ENCODE measurements at places on chromosomes 7 and 10.

DNA sequence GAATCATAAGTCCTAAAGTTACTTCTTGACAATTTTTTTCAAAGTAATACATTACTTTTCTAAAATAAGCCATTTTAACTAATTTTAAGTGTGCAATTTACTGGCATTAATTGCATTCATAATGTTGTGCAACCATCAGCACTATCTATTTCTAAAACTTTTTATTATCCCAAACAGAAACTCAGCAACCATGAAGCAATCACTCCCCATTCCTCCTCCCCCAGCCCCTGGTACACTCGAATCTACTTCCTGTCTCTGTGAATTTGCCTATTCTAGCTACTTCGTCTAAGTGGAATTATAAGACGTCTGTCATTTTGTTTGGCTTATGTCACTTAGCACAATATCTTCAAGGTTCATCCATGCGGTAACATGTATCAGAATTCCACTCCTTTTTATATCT is 84.9 kb downstream of the MKX start:
- DNase-seq: no peak

DNA sequence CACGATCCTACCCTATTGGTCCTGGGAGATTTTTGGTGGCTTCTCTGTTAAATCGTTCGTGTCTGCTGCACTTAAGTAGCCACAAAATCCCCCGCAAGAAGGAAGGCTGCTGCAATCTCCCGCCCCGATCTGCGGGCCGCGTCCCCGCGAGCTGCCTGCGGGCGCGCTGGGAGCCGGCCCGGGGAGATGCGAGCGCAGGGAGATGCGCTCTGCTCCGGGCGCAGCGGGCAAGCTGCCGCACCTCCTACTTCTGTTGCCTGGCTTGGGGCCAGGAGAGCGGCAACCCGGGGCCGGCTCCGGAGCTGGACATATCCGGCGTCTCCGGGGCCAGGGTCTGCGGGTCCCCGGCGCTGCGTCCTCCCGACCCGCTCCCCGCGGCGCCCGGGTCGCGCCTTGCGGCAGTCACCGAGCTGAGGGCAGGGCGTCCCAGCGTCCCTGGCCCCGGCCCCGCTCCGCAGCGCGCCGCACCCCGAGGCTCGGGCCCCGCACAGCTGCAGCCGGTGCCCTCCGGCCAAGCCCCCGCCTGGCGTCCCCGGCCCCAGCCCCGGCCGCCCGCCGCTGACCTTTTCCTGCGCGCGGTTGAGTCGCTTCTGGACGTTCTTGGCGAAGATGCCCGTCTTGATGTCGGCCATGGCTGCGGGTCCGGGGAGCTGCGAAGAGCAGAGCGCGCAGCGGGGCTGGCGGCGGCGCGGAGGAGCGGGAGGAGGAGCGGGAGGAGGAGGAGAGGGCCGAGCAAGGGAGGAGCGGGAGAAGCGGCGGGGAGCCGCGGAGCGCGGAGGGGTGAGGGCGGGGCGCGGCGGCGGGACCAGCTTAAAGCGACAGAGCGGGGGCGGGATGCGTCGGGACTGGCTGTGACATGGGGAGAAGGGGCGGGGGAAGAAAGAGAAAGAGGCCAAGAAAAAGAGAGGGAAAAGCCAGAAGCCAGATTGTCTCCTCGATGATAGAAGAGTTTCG is at the start of gene AMPH:
AMPH (minus strand) TSS at position 654 of the 954 bp plus-strand sequence; CDS start at position 632, 22 bp downstream.
- no peak for DNase-seq

- DNase-seq: no peak
Measured at GRCh38 chr7:129667116-129667515, 55.6 kb downstream of the NRF1 start.

DNA sequence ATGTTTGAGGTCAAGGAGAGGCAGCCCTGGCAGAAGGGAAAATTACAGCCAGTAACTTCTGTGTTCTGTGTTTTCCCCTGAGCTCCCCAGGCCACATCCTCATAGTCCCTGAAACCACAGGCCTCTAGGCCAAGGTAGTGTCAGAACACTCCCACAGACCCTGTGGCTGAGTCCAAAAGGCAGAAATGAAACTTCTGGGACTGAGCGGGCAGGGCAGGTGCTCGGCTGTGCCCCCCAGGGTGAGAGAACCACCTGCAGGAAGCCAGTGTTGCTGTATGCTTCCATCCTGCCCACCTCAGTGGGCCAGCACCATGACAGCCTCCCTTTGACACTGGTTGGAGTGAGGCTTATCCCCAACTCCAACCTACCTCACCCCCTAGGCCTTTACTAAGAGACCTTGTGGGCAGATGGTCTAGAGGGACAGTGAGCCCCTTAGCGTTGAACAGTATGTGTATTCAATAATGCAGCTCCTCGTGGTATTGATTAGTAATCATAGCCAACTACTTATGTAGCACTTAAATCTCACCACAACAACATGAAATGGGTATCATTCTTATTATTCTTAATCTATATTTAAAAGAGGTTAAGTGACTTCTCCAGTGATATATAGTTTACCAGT is 30.3 kb downstream of the PIK3CG start:
- DNase-seq: peak; percentile 45

DNA sequence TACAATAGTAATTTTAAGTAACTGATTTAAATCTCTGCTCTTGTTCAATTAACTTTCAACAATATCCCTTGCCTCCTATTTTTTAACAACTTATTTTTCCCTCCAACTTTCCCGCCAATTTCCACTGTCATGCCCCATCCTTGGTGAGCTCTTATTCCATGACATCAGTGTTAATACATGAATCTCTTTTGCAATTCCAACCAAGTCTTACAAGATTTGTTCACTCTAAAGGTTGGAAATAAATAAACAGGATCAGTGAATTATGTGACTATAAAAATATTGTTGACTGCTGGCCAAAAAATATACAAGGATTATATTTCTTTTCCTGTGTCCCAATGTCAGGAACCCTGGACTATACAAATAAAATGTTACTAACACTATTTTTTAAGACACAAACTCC is 21.0 kb upstream of the AGMO start:
- DNase-seq: no peak

DNA sequence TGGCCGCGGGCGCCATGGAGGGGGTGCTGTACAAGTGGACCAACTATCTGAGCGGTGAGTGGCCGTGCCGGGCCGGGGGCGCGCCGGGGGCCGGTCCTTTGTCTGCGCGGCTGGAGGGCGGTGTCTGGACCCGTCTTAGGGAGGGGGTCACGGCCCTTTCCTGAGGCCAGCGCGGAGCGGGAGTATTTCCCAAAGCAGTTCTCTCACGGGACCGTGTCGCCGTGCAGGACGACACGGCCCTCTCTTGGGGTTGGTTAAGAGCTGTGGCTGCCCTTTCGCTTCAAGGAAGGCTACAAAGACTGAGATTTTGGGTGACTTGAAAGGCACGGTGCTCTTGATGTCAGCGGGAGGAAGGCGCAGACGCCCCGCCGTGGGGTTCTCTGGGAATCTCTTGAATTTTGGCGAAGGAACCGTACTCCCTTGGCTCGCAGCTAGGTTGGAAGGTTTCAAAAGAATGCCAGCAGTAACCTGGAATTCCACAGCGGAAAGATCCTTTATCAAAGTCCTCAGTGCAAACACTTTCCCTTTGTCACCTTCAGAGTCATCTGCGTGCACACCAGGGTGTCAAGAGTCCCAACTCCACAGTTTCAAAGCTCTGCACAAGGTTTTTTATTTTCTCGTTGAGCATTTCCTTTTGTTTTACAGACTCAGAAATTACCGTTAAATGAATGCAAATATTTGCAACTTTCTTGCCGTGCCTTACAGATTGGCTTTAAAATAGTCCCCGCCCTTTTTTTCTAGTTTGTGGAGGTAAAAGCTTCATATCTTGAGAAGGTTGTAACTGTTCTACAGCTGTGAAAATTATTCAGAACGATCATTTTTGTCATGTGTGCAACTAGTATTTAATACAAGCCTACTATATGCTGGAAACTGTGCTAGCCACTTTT is 780 bp downstream of the PLEKHA8 start:
- no peak for DNase-seq

DNA sequence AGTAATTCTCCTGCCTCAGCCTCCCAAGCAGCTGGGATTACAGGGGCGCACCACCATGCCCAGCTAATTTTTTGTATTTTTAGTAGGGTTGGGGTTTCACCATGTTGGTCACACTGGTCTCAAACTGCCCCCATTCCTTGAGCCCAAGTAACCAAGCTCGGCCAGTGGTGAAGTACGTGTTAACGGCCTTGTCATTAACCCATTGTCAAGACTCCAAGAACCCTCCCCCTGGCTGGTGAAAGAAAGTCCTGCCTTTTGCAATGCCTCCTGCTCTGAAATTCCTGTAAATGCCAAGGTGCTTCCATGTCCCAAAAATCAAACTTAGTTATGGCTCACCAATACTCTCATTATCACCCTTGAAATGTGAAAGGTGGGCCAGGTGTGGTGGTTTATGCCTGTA is 18.8 kb upstream of the SEPHS1 start:
- DNase-seq: no peak

DNA sequence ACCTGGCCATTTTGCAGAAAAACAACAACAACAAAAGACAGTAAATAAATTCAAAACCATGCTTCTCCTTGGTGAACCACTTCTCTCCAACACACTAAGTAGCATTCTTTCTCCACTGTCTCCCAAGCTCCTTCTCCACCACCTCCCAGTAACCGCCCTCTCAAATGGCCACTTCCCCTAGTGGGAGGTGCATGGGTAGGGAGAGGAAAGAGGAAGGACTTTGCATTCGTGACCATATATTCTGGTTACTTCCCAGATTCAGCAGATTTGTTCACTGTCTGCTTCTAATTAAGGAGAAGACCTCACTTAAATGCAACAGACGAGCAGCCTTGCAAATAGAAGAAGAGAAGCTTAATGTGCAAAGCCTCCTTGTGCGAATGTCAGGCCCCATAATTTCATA is 166.8 kb downstream of the SORCS1 start:
- DNase-seq: no peak

DNA sequence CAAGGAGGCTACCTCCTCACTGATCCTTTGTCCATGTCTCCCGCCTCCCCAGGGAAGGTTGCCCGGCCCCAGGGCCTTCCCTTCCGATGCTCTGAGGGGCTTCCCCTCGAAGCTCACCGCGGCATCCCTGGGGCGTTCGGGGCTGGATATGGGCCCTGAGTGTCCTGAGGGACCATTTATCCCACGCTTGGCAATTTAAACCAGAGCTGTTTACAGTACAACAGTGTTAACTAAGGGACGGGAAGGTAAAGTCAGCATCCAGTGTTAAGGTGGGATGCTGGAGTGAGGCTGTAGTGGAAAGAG is 92.0 kb downstream of the TCERG1L start:
- no peak for DNase-seq

DNA sequence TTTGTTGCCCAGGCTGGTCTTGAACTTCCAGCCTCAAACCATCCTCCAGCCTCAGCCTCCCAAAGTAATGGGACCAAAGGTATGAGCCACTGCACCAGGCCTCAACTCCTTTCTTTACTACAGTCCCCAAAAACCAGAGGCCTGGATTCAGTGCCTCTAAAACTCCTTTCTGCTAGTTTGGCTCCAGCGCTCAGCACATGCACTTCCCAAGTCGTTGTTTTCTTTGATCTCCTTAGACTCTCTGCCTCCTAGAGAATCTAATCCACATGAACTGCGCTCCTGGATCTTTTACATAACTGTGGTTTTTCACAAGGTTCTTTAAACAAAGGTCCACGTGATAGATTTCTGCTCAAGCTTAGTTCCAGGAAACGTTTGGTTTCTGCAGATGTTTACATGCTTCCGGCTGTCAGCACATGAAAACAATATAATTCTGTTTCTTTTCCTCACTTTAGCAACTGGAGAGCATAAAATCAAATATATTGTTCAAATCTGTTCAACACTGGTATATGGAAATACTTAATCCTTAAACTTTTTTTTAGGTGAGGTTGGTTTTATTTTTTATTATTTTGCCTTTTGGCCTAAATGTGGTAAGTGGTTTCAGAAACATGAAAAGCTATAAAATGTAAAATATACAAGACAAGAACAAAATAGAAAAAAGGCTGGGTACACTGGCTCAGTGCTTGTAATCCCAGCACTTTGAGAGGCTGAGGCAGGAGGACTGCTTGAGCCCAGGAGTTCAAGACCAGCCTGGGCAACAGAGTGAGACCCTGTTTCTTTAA is 270.5 kb upstream of the MKLN1 start:
- DNase-seq: no peak

DNA sequence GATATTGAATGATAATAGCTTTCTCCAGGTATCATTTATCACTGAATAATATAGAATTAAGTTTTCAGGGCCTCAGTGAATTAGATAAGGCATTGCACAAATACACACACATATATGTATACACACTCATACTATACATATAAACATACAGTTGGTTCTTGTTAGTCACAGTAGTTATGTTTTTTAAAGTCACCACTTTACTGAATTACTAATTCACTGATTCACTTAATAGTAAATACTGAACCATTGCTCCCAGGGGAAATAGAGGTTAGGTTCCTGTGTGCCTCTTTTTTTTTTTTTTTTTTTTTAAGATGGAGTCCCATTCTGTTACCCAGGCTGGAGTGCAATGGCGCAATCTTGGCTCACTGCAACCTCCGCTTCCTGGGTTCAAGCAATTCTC is 33.6 kb downstream of the PRR15 start:
- no peak for DNase-seq

- no peak for DNase-seq
Measured at GRCh38 chr7:33837356-33837851, 67.9 kb upstream of the BMPER start.

GRCh38 chr7:76303202-76304147 is 1.0 kb downstream of the HSPB1 start:
- DNase-seq: peak; percentile 45

GRCh38 chr10:2262333-2262732 is 525.0 kb upstream of the ADARB2 start:
- no peak for DNase-seq

GRCh38 chr7:45976485-45976856 is 55.4 kb upstream of the IGFBP3 start:
- no peak for DNase-seq

DNA sequence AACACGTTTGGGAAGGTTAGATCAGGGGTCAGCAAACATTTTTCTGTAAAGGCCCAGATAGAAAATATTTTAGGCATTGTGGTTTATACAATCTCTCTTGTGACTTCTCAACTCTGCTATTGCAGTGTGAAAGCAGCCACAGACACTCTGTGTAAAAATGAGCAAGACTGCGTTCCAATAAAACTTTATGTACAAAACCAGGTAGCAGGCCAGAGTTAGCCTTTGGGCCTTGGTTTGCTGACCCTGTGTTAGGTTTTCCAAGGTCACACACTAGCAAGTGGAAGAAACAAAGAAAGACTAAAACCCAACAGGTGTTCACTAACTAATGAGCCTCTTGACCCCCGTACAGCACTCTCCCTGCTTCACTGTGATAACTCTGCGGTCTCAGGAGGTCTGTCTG is 14.9 kb upstream of the PAXIP1 start:
- DNase-seq: no peak

- no peak for DNase-seq
Measured at GRCh38 chr7:80288175-80289122, 153.8 kb downstream of the GNAI1 start.

DNA sequence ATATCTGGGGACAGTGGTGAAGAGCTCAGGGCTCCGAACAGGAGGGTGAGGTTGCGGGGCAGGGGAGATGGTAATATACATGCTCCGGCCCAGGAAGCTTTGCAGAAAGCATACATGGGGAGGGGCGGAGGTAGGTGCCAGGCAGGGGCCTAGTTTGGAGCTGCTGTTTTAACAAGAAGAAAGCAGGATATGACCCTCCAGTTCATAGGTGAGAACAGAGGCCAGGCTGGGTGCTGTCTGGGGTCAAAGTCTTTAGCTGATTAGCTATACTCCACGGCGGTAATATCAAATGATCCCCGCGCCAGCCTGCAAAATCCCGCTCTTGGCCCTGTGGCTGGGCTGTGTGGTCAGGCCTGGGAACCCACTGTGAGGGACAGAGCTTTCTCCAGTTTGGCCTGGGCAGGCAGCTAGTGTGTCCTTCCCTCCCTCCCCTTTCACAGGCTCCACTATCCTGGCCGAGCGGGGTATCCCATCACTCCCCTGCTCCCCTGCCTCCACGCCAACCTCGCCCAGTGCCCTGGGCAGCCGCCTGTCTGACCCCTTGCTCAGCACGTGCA is 95.6 kb downstream of the NEURL1 start:
- DNase-seq: no peak

All from GM12878 (cell line).